ENCODE measurements at places on chromosomes 6 and 20.

DNA sequence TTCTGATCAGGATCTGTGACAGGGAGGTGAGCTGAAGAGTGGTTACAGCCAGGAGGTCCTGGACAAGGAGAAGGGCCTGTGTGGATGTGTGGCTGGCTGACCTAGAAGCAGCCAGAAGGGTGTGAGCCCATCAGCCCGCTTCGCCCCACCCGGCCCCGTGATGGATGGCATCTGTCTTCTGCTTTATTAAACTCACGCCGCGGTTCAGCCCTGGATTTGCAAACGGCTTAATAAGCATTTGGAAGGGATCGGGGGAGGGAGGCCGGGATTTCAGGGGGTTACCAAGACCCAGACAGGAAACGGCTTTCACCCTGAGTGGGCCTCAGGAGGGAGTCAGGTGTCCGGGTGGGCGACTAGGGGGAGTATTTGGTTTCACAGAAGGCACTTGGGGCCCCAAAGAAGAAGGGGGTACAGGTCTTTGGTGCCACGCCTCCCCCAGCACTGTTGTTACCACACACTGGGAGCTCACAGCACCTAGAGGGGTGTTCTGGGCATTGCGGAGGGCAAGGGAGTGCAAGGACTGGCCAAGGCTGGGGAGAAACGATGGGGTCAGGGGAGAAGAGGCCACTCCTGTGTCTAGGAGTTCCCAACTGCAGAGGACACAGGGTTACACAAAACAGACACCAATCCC, 53.8 kb upstream of the FOXP4 start:
- no peak for DNase-seq

GRCh38 chr6:87237804-87238203, 82.4 kb downstream of the ZNF292 start:
- no peak for DNase-seq

- DNase-seq = no peak
These were observed 66.9 kb upstream of the BHLHE23 start for GRCh38 chr20:63073738-63074065.

DNA sequence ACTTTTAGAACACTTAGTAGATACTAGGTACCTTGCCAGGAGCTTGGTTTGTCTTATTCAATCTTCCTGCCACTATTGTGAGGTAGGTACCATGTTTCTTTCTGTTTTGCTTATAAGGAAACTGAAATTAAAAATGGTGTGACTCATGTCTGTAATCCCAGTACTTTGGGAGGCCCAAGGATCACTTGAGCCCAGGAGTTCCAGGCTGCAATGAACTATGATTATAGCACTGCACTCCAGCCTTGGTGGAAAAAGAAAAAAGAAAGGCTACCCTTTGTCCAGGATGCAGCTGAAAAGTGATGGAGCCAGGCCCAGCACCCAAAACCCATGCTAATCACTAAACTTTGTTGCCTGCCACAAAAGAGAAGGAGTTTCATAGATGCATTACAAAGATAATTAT, 34.1 kb upstream of the LAMA4 start:
- DNase-seq = no peak

DNA sequence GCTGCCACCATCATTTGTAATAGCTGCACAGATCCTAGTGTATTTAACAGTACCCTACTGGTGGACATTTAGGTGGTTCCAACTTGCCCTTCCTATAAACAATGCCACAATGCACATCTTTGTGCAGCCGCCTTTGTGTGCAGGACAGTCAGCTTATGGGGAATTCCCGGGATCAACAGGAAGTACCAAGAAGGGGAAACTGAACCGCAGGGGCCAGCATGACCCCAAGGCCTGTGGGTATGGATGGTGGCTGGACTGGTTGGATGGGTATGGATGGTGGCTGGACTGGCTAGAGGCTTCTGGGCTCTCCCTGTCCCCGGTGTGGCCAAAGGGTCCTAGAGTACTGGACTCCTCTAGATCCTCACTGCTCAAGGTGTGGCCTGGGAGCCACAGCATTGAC, 46.7 kb downstream of the CEBPB start:
- no peak for DNase-seq

GRCh38 chr6:158086054-158086503, 82.0 kb downstream of the SERAC1 start:
- DNase-seq = no peak

DNA sequence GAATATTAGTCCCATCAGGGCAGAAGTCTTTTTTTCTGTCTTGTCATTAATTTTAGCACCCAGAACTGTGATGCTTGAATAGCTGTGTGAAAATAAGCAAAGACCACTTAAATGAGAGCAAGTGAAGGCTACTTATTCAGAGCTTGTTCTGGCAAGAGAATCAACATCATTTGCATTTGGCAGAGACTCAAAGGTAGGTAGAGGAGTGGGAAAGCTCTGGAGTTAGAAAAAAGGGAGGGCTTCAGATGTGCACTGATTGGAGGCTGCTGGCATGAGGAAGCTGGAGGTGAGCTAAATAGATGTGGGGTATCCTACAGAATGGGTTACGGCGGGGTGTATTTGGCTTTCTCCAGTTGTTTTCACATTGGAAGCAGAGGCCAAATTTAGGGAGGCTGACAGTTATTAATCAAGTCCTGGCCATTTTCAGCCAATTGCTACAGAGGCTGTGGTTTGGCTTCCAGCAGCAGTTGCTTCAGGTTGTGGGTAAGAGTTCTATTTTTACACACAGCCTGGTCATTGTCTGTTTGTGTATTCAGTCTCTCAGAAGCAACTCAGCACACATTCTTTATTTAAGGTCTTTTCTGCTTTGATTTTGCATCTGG, 254.3 kb downstream of the BTBD3 start:
- no peak for DNase-seq

DNA sequence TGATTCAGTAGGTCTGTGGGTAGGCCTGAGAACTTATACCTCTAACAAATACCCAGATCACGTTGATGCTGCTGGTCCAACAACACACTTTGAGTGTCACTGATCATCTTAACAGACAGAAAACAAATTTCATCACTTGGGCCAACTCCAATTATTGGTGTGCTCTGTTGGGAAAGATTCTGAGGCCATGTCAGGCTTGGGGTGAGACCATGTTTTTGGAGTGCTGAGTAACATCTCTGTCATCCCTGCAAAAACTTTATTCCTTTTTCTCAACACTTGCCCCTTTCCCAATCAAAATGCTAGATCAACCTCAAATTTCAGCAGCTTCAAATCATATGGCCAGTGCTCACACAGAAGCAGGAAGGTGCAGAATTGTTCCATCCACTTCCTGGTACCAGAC, 108.8 kb upstream of the TENT5A start:
- DNase-seq = no peak

DNA sequence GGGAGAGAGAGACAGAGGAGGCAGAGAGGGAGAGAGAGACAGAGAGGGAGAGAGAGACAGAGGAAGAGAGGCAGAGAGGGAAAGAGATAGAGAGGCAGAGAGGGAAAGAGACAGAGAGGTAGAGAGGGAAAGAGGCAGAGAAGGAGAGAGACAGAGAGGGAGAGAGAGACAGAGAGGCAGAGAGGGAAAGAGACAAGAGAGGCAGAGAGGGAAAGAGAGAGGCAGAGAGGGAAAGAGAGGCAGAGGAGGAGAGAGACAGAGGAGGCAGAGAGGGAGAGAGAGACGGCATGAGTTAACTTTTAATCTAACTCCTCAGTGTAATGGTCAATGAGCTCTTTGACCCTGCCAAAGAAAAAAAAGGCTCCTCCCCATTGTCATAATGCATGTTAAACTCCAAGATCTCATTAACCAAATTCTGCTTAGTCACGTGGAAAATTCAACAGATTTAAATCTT, 7.1 kb downstream of the ELOVL2 start:
- DNase-seq = no peak

DNA sequence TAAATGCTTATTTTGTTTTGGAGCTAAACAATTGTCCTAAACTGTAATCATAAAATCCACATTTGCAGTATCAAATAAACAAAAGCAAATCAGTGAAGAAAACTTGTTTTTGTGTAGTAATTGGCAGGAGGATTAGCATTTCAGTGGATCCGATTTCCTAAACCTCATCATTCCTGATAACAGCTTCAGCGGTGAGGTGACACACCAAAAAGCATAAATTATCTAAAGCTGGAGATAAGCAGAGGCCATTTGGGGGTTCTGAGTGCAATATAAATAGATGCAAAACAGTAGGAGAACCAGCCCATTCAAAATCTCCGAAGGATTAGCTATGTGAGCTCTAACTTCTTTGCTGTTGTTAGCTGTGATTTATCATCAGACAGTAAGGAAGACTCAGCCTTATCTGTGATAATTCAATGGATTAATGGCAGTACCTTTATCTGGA, 235.8 kb downstream of the EPHA7 start:
- DNase-seq = no peak

GRCh38 chr6:126072172-126072571, 85.8 kb downstream of the TRMT11 start:
- no peak for DNase-seq

DNA sequence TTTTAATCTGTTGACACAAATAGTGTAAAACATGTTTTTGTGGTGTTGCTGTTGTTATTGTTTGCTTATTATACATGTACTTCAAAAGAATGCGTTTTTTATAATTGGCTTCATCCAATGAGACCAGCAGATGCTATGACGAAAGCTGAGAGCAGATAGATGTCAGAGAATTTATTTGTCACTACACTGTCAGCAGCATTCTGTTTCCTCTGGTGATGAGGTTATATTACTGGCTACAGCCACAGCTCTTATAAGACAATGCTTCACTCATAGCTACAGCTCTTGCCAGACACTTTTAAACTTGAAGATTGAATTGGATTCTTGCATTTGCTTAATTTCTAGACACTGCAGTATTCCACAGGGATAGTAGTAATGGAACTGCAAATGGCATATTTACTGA, 860.5 kb downstream of the TBC1D32 start:
- no peak for DNase-seq

DNA sequence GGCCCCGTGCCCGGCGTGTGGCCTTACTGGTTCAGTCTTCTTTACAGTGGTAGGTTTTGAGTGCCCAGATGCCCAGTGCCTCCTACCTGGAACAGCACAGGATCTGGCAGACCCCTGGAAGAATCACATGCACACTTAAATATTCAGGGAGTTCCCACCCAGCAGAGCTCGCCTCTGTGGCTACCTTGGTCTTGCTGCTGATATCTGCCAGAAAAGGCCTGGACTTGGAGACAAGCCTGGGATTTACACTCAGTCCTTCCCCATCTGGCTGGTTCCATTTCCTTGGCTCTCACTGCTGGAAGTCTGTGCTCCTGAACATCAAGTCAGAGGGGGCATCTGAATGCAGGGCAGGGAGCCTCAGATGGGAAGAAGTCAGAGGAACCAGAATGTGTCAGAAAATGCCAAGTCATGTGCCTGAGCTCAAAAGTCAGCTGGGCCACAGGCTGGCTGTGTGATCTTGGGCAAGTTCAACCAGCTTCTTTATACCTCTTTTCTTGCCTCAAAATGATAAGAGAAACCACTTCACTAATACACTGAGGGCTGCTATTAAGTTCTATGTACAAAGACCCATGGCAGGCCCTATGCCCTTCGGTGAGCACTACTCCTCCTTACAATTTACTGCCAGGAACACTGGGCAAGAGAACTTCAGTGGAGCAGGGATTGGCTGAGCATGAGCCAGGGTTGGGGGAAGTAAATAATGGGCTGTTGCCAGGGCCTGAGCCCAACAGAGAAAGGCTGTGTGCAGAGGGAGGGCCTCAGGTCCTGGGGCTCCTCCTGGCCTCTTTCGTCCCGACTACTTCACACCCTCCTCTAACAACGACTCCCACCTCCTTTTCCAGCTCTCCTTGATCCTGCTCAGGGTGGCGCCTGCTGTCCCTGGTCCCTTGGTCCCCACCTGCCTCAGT, 158.1 kb upstream of the PROKR2 start:
- no peak for DNase-seq

DNA sequence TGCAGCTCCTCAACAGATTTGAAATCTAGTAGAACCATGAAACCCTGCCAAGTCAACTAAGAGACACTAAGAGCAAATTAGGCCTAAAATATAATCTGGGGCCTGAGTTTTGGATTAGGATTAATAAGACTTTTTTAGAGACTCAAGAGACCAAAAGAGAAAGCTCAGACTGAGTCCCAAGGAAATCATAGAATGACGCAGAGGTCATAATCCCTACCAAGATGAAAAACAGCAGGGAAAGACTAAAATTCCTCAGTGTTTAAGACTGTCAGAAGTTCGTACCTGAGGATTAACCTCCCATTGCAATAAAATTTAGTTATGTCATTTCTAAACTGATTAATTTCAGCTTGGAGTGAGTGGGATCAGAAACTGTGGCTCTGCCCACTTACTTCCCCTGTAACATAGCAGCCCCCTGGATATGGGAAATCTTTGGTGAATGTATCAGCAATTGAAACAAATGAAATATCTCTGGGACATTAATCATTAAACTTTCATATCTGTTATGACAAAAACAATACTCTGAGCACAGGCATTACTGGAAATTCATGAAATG, 200.3 kb downstream of the EDN1 start:
- no peak for DNase-seq

GRCh38 chr20:14918976-14919375, 581.6 kb upstream of the FLRT3 start:
- DNase-seq = no peak
